ENCODE measurements at places on chromosomes 3 and 15.

DNA sequence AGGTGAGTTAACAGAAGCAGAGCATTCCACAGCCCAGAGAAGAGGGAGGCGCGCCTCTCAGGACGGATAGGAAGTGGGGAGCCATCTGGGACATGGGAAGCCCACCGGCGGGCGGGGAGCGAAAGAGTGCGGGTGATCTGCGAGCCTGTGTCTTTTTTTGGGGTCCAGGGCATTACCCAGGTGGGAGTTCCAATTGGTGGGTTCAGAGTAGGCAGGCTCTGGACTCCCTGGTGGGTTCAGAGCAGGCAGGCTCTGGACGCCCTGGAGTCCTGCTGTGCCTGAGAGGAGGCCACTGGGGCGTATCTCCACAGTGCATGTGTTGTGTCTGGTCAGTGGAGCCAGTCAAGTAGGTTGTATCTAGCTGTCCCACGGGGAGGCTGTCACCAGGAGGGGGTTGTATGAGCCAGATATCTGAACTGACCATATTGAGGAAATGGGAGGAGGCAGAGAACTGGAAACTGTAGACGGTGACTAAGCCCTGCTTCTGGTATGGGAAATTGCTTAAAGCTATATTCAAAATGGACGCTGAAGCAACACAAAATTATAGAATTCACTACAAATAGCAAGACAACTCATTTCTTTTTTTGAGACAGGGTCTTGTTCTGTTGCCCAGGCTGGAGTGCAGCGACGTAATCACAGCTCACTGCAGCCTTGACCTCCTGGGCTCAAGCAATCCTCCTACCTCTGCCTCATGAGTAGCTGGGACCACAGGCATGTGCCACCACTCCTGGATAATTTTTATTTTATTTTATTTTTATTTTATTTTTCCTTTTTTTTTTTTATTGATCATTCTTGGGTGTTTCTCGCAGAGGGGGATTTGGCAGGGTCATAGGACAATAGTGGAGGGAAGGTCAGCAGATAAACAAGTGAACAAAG lies 34.5 kb upstream of the CHST2 start:
- DNase-seq = no peak

- peak; percentile 8 for DNase-seq
Observed at GRCh38 chr3:141308588-141309218, 59.6 kb upstream of the ZBTB38 start.

- DNase-seq = no peak
Observed at GRCh38 chr3:100438623-100438974, 37.3 kb downstream of the LNP1 start.

- no peak for DNase-seq
Observed at GRCh38 chr3:13539292-13539638, 9.7 kb upstream of the FBLN2 start.

- peak; percentile 66 for DNase-seq
Observed at GRCh38 chr15:75204340-75205063, 2.8 kb downstream of the C15orf39 start.

DNA sequence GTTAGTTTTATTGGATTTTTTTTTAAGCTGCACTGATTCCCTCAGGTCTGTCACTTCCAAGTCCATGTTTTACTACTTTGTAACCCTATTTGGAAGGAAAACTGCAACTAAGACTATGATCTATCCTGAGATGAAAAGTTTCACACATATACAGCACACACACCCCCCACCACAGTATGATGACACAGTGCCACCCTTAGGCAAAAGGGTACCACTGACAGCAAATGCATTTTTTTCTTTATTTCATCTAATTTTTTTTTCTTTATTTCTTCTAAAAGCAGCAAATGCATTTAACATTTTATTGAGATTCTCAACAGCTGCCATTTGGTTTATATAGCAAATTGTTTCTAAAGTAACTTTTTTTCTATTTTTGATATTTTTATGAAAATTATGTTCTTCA lies 21.2 kb downstream of the NGRN start:
- peak; percentile 14 for DNase-seq

- DNase-seq = no peak
Observed at GRCh38 chr3:124999317-124999716, 56.5 kb downstream of the HEG1 start.

- no peak for DNase-seq
Observed at GRCh38 chr3:41198526-41198925, 779 bp upstream of the CTNNB1 start.

DNA sequence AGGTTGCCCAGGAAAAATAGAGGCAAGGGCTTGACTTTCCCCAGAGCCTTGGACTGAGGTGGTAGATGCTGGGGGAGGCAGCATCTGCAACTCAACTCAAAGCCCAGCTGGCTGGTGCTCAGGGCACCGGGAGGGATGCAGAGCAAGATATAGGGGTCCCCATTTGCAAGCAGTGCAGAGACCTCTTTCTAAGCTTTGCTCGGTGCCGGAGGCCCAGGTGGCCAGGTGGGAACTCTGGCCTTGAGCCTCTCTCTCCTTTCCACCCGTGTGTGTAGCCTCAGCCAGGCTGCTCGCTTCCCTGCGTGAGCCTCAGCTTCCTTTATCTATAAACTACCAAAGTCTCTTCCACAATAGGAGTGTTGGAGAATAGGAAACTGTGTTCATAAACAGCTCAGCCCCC lies 36.5 kb downstream of the SLC6A6 start:
- no peak for DNase-seq

GRCh38 chr3:42725454-42725853 lies 22.9 kb upstream of the HHATL start:
- DNase-seq = no peak

DNA sequence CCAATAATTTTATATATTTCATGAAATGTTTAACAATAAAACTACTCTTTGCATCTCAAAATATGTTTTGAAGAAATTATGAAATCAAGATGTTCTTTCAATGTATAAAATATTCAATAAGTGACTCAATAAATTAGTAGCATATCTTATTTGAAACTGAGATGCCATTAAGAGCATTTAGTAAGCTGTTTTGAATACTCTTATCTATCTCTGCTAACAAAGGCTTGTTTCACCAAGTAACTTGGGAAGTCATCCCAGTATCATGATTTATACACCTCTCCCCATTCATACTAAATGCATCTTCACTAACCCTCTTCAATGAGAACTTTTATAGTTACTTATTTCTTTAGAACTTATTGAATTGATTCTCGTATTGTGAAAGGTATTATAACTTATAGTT lies 43.1 kb downstream of the TNIK start:
- no peak for DNase-seq

GRCh38 chr3:31137718-31138465 lies 243.4 kb upstream of the GADL1 start:
- DNase-seq = no peak

DNA sequence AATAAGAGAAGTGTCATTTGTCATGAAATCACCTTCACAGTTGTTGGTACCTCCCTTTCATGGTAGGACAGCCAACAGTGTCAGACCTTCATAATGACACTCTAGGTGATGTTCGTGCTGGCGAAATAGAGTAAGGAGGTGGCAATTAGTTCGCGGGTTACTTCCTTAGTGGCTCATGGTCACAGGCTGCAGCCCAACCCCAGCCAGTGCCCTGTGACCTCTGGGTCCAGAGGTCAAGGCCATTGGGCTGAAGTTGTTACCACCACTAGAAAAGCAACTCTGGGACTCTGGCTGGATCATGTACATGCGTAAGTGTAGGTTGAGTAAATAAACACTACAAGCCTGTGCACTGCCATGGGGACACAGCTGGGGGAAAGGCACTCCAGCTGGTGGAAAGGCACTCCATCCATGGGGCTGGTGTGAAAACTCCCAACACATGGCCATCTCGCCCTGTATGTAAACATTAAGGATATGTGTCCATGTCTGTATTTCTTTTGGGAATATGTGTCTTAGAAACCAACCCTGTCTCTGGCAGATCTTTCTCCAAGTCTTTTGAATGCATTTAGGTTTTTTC lies 106.7 kb downstream of the RYK start:
- DNase-seq = no peak

DNA sequence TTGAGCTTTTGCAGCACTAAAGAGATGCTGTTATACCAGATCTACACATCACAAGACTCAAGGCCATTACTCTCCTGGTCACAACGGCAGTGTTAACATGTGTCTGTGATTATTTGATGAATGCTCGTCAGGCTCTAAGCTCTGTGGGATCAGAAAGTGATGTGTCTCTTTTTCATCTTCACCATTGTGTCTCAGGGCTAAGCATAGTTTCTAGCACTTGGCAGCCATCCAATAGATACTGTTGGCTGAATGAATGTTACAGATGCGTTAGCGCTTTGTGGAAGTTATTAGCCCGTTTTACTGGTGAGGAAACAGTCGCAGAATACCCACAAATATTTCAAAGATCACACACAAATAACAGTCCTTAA lies 1.2 kb upstream of the FAM81A start:
- no peak for DNase-seq

- no peak for DNase-seq
Observed at GRCh38 chr3:115930168-115930567, 306.9 kb downstream of the GAP43 start.

- DNase-seq = no peak
Observed at GRCh38 chr3:35409991-35410390, 229.3 kb upstream of the ARPP21 start.

DNA sequence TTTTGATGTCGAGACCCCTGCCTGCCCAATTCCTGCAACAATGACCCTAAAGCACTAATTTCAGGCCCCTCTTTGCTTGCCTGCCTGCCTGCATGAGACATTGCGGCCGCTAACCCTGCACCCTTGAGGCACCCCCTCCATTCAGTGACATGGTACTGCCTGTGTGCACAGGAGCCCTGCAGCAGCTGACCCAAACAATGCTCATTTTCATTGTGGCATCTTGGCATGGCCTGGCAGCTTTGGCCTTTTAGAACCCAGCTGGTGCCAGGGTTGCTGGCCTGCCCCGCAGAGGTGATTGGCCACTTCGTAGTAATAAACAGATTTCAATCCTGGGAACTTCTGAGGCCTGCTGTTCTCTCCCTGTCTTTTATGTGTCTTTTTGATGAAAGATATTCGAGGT lies 33.8 kb downstream of the SLCO3A1 start:
- no peak for DNase-seq

- DNase-seq = no peak
Observed at GRCh38 chr3:50655009-50655830, 19.5 kb upstream of the DOCK3 start.

GRCh38 chr15:50562735-50563640 lies 16.5 kb upstream of the USP50 start:
- peak; percentile 2 for DNase-seq

- DNase-seq = no peak
Observed at GRCh38 chr15:52308446-52309153, 13.0 kb upstream of the MYO5C start.

DNA sequence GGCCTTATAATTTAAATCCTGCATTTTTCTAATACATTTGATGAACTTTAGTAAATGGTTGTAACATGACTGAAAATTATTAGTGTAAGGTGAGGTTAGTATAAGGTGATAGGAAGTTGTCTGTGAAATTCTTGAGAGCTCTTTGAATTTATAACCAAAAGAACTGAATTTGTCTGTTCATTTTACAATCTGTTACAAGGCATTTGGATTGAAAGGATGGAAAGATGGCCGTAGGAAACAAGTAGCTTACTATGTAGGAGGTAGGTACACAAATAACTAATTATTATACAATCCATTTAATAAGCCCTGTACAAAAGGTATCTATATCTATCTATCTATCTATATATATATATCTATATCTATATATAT lies 6.6 kb downstream of the DIPK2A start:
- DNase-seq = no peak

DNA sequence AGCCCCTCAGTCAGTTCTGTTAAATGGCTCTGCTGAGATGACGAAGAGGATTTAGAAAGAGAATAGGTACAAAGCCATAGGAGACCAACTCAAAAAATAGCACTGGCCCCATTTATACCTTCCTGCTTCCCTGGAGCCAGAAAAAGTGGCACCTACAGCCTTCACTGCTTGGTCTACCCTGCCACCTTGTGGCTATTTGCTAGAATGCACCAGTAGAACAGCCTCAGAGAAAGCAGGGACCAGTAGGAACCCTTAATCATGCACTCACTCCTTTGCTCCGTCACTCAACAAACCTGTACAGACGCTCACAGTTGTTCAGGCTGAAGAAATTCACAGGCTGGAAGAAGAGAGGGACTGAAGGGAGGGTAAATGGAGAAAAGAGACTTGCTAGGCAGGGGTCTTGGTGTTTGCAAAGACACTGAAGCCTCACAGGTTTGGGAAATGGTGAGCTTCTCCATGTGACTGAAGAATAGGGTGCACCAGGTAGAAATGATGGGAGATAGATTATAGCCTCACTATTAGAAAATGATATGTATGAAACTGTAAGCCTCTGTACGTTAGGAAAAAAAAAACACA lies 12.1 kb upstream of the RTP2 start:
- DNase-seq = peak; percentile 58

GRCh38 chr3:144104679-144105078 lies 133.1 kb downstream of the DIPK2A start:
- no peak for DNase-seq

GRCh38 chr15:45225506-45226273 lies 26.3 kb upstream of the SLC28A2 start:
- DNase-seq = no peak

DNA sequence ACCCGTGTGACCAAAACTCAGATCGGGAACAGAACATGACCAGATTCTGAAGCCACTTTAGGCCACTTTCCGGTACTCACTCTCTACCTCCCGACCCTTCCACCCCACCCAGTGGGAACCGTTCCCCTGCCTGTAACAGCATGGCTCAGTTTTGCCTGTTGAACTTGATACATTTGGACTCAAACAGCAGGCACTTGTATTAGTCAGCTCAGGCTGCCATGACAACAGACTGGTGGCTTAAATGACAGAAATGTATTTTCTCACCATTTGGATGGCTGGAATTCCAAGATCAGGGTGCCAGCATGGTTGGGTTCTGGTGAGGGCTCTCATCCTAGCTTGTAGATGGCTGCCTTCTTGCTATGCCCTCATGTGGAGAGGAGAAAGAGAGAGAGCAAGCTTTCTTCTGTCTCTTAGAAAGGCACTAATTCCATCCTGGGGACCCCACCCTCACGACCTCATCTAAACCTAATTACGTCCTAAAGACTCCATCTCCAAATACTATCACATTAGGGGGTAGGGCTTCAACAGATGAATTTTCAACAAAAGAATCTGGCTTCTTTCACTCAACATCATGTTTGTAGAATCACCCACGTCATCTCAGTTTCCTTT lies 9.3 kb upstream of the SSUH2 start:
- no peak for DNase-seq

- DNase-seq = no peak
Observed at GRCh38 chr3:134846911-134847317, 51.9 kb downstream of the EPHB1 start.

DNA sequence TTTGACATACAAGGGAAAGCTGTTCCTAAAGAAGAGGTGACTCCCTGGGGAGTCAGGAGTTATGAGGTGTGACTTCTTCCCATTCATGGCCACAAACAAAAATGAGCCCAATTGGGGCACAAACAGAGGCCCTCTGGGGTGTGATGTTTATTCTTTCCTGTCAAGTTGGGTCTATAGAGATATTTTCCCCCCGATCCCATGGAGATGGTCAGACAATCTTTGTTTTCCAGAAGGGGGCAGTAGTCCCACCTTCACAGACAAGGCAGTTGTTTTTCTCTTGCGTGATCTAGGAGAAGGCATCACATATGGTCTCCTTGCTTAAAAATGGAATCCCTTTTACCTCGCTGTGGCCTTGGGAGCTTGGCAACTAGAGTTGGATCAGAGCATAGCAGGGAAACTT lies 110.3 kb downstream of the MFSD1 start:
- no peak for DNase-seq

- DNase-seq = no peak
Observed at GRCh38 chr15:74399100-74399499, 31.7 kb upstream of the CYP11A1 start.
